Omental fat pad (tissue), 4 donors: ENCODE measurements at places on chromosomes 3 and 15. TPM values are rescaled to one million over a fixed set of nuclear protein-coding genes. Genes with fewer than 3 reads are reported as not detected.

- DNase-seq = no peak
Measured at GRCh38 chr3:107117922-107118536, 259.2 kb upstream of the CCDC54 start.

DNA sequence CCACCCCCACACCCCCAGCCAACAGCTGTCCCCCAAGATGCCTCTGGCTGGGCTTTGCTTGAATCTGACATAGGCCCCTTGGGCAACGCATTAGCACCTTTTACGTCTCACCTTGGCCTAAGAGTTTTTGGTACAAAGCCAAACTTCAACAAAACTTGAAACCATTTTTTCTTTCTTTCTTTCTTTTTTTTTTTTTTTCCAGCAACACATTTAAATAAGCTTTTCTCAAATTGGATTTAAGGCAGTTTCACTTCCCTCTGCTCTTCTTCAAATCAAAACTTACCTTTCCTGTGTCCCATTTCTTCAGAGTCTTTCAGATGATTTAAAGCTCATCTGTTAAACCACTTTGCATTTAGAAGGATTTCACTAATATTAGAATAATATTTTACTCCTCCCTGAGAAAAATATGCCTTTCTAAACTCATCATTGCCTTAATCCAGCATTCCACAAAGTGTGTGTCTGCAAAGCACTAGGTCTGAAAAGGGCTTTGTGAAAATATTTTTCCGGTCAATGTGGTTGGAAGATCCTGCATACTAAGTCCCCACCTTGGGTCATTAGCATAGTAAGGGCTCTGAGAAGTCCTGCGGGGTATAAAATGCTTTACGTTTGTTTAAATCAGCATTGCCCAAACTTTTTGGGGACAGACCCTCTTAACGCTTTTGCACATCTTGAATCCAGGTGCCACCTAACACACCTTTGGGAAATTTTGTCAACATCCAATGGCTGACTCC lies 217.0 kb downstream of the TLE3 start:
- DNase-seq = no peak

- no peak for DNase-seq
Measured at GRCh38 chr3:116140100-116140689, 305.1 kb downstream of the LSAMP start.

ANXA2 gene
- total RNA-seq = 1,075 TPM

GRCh38 chr15:85672332-85673084 lies 122.2 kb downstream of the KLHL25 start:
- no peak for DNase-seq
